ENCODE measurements at places on chromosomes 7 and 10.

DNA sequence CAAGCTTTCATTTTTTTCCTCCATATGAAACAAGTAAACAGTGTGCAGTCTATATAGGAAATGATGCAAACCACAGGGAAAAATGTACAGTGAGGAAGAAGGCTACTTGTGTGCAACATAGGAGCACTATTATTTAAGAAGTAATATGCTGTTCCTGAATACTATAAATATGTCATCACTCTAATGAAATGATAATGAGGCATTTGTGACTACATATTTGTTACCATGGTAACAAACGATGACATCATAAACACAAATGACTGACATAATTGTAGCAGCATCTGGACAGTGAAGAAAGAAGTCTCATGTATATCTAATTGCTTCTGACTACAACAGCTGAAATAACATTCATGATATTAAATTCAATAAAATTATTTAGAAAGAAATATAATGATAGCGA lies 164.8 kb downstream of the C7orf25 start:
- DNase-seq, result no peak

GRCh38 chr10:110529596-110530011 lies 31.9 kb downstream of the DUSP5 start:
- DNase-seq, result no peak

GRCh38 chr7:101113836-101114235 lies 13.1 kb upstream of the SERPINE1 start:
- DNase-seq, result no peak

GRCh38 chr10:71005337-71006305 lies 117.3 kb upstream of the PCBD1 start:
- DNase-seq, result no peak

All from activated naive CD4-positive, alpha-beta T cell (primary cell).